ENCODE measurements at places on chromosomes 16 and 17.

DNA sequence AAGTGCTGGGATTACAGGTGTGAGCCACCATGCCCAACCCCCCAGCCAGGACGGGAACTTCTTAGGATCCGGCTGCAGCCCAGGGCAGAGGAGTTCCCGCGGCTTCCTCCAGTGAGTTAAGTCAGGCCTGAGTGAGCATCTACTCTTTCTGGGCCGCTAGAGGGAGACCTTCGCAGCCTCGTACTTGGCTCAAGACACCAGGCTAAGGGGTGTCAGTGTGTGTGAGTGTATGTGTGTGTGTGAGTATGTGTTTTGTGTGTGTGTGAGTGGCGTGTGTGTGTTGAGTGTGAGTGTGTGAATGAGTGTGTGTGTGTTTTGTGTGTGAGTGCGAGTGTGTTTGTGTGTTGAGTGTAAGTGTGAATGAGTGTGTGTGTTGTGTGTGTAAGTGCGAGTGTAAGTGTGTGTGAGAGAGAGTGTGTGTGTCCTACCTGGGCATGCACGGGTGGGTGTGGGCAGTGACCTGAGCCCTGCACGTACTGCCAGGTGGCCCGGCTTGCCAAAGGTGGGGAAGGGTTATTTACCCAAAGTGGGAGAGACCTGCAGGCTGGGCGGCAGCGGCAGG lies 58.5 kb downstream of the TMEM235 start:
- DNase-seq: peak; percentile 70

- no peak for DNase-seq
These were observed 70.0 kb downstream of the ADCY9 start for GRCh38 chr16:4046221-4046620.

- DNase-seq: no peak
These were observed 1053.4 kb upstream of the RBFOX1 start for GRCh38 chr16:6279286-6279685.

GRCh38 chr17:68572138-68572842 lies 28.9 kb downstream of the FAM20A start:
- DNase-seq: peak; percentile 30

- DNase-seq: no peak
These were observed 12.5 kb upstream of the TXNDC11 start for GRCh38 chr16:11755022-11755760.

DNA sequence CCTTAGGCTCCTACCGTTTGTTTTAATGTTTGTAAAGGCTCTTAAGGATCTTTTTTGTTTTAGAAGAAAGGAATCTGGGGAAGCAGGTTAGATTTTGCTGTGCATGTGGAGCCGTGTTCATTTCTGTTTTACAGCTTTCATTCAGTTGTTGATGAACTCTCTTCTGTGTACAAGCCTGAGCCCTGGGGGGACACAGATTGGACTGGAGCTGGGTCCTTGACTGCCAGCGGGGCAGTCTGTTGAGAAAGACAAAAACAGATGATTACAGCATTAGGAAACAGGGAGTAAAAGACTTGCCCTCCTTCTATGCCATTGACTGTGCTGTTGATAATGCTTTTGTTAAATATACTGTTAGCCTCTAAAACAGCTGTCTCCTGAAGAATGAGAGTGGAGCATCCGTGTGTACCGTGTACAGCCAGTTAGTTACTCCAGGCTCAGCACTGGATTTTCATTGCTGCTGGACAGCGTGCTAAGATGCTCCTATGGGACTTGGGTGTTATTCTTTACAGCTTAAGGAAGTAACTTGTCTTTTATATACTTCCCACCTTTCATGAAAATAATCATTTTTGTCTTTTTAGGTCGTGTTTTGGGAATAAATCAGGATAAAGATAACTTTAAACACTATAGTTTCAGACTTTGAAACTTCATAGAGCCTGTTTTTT lies 3.2 kb downstream of the MAP1LC3B start:
- DNase-seq: no peak

- DNase-seq: no peak
These were observed 147.0 kb upstream of the CIBAR2 start for GRCh38 chr16:85259115-85259831.

DNA sequence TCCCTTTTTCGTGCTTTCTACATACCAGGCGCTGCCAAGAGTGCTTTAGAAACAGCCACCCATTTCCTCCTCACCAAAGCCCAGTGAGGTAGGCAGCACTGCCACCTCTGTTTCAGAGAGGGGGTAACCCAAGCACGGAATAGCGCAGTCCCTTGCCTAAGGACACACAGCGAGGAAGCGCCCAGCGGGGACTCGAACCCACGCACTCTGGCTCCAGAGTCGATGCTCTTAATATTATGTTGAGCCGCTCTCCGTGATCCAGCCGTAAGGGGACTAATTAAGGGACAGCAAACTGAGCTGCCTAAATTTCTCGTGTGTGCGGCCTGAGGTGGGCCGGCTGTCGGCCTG lies 497 bp downstream of the CES1 start:
- no peak for DNase-seq

DNA sequence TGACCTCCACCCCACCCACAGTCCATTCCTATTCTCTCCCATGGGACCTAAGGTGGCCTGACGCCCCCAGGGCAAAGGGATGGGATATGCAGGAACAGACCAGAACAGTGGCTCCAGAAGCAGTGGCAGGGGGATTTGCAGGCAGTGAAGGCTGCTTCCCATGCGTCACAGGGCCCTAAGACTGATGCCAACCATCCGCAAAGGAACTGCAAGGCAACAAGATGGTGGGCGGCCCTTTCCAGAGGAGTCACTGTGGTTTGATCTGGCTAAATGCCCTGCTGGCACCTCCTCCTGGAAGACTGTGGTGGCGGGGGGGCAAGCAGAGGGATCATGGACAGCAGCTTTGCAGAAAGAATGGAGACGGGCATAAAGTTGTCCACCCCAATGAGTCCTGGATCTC lies 4.4 kb upstream of the SLC39A11 start:
- DNase-seq: no peak

DNA sequence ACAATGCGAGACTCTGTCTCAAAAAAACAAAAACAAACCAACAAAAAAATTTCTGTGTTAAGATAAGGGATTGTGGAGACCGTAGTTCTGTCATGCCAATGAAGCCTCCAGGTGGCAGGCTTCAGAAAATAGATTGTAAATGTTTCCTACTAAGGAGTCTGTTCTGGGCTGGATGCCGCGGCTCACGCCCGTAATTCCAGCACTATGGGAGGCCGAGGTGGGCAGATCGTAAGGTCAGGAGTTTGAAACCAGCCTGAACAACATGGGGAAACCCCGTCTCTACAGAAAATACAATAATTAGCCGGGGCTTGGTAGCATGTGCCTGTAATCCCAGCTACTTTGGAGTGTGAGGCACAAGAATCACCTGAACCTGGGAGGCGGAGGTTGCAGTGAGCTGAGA lies 4.4 kb upstream of the SNX29 start:
- DNase-seq: no peak

GRCh38 chr16:50309527-50310307 lies 43.4 kb downstream of the ADCY7 start:
- DNase-seq: no peak

DNA sequence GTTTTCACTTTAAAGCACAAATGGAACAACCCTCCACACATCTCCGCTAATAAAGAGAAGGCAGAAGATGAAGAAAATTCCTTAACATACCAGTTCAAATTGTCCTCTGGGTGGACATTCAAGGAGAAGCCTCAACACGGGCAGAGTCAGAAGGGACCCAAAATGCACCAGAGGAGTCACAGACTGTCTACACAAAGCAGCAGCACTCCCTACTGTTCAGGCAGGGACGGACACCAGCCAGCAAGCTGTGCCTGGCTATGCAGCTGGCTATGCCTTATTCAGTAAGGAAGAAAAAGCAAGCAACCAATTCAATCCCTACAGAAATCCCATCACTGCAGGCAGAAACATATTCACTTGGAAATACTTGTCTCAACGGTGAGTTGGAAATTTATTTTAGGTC lies 8.1 kb downstream of the DNAJC7 start:
- DNase-seq: no peak

GRCh38 chr16:55257966-55258613 lies 65.9 kb upstream of the IRX6 start:
- DNase-seq: no peak

DNA sequence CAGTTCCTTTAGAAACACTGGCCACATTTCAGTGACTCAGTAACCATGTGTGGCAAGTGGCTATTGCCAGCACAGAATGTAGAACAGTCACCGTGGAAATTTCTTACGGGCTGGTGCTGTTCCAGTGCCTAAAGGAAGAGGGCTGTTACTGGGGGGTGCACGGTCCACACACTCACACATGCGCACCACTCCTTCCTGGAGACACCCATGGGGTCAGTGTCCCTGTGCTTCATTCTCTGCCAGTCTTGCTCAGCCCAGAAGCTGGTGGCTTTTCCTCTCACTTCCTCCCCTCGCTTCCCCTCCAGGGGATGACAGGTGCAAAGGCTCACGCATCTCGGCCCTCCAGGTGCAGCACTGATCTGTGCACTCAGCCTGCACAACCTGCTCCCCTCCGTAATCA lies 115.6 kb downstream of the CCDC182 start:
- DNase-seq: no peak

DNA sequence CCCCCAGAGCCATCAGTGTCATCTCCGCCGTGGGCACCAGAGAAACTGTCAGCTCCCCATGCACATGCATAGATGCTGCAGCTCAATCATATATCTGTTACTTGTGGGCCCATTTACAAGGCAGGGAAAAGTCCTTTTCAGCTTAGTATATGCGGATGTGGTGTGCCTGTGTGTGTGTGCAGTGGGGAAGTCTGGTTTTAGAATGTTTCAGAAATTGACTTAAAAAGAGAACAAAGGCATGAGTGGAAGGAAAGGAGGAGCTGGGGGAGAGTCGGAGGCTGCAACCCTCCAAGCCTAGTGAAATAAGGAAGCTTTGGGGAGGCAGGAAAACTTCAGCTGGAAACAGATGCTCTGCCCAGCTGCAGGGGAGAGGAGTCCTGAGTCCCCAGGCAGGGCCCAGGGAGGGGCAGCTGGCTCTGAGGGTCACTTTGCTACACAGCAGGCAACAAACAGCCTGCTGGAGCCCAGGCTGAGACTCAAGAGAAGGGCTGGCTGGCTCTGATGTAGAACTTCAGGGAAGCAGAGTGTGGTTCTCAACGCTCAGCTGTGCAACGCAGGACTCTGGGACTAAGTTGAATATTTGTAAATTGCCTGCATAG lies 11.1 kb upstream of the CD300LD start:
- no peak for DNase-seq
